Uterus (tissue), 4 donors: ENCODE measurements at places on chromosomes 6 and 20. TPM values are rescaled to one million over a fixed set of nuclear protein-coding genes. Genes with fewer than 3 reads are reported as not detected.

Gene PRPH2
- total RNA-seq = 7.0 TPM

Gene IPCEF1
- total RNA-seq = 3.1 TPM

Gene ARHGAP40
- total RNA-seq = 1.2 TPM

Gene LKAAEAR1
- not detected for total RNA-seq

Gene SEMG1
- not detected for total RNA-seq

Gene CD93
- 49.1 TPM for total RNA-seq

Gene DXO
- total RNA-seq = 12.8 TPM

Gene BHLHE23
- total RNA-seq = not detected

Gene BTBD9
- 23.3 TPM for total RNA-seq

Gene SCUBE3
- not detected for total RNA-seq

Gene JPH2
- total RNA-seq = 72.0 TPM

Gene BPI
- total RNA-seq = not detected

Gene MAK
- 0.97 TPM for total RNA-seq

Gene LPA
- total RNA-seq = 0.24 TPM

Gene DSP
- total RNA-seq = 3.8 TPM

Gene LTA
- 0.30 TPM for total RNA-seq

Gene STX11
- total RNA-seq = 0.77 TPM

Gene VGLL2
- total RNA-seq = not detected

Gene GPR6
- total RNA-seq = not detected

Gene VARS2
- 20.2 TPM for total RNA-seq

Gene OR2J3
- not detected for total RNA-seq

Gene SNRPB2
- 59.5 TPM for total RNA-seq

Gene TNFRSF6B
- total RNA-seq = 4.1 TPM

Gene ANKRD60
- not detected for total RNA-seq

Gene HLA-DQA2
- not detected for total RNA-seq

Gene PEX3
- 4.1 TPM for total RNA-seq

Gene GNL1
- 7.2 TPM for total RNA-seq

Gene TAGAP
- total RNA-seq = 8.5 TPM

Gene SLC25A27
- 35.7 TPM for total RNA-seq

Gene DOK5
- 9.8 TPM for total RNA-seq
